Activated naive CD4-positive, alpha-beta T cell (primary cell): ENCODE measurements at places on chromosomes 5 and 9.

DNA sequence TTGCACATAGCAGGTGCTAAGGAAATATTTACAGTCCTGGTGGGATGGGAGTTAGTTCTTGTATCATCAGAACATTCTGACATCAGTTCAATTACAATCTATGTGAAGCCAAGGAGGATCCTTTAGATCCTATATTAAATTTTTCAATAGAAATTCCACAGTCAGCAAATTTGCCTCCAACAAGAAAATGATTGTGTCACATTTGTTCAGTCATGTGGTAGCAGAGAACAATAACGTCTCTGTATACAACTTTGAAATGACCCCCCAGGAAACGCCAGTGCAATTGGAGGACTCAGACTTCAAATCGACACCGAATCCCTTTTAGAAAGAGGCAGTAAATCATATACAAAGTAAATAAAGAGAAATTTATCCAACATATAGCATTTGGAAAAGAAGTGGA is 392.1 kb downstream of the DTWD2 start:
- no peak for DNase-seq

DNA sequence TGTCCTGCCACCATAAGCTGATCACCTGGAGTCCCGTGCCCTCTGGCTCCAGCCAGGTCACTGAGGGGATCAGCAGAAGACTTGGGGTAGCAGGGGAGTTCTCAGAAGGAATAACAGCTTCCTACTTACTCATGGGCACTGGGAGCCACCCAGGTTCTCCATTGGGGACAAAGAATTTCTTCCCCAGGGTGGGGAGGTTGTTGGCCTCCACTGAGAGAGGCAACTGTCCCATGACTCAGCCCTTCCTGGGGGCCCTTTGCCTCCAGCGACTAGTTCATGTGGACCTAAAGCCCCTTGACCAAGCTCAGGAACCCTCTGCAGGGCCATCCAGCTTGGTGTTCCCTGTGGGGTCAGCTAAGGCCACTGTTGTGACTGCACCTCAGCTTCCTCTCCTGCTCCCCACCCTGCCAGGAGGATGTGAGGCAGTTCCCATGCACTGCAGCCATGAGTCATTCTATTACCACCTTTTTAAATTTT is 175.0 kb downstream of the AUH start:
- DNase-seq: no peak

GRCh38 chr5:55051357-55051756 is 27.3 kb downstream of the GZMK start:
- DNase-seq: no peak

DNA sequence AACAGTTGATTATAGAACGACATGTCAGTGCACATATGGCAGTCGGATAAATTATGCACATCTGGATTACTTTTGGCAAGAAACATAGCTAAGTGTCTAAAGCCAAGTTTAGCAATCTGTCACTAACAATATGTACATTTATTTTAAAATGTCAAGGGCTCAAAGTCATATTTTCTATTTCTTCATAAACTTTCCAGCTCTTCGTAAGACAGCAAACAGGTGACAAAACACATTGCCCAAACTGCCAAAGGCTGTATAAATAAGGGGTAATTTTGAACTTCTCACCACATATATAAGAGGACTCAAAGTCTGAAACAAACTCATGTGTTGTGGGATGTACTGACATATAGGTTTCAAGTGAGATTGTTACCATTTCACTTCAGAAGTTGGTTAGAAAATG is 237.2 kb downstream of the ARL15 start:
- no peak for DNase-seq

GRCh38 chr9:129206905-129207304 is 28.8 kb upstream of the IER5L start:
- DNase-seq: no peak

- DNase-seq: no peak
These were observed 32.1 kb downstream of the EXOC3 start for GRCh38 chr5:474840-475661.
